Endothelial cell of umbilical vein (primary cell): ENCODE measurements at places on chromosomes 7 and 10. TPM values are rescaled to one million over a fixed set of nuclear protein-coding genes. Genes with fewer than 3 reads are reported as not detected.

PRLHR gene
- not detected in 2 replicates for total RNA-seq

ZNF438 gene
- 11.2 and 15.1 TPM in 2 replicates for total RNA-seq

NUPR2 gene
- total RNA-seq = not detected in 2 replicates

ATRNL1 gene
- total RNA-seq = not detected in 2 replicates

CYP3A5 gene
- total RNA-seq = not detected in 2 replicates

SPDYE2B gene
- total RNA-seq = not detected in 2 replicates

LIPF gene
- not detected in 2 replicates for total RNA-seq

RPEL1 gene
- not detected in 2 replicates for total RNA-seq

ELMO1 gene
- 23.5 and 30.6 TPM in 2 replicates for total RNA-seq

TSPAN33 gene
- total RNA-seq = 0.16 TPM in 1 of 2 replicates, not detected in the other

FFAR4 gene
- total RNA-seq = not detected in 2 replicates

ETV1 gene
- total RNA-seq = 16.6 and 18.7 TPM in 2 replicates

TMEM209 gene
- total RNA-seq = 11.6 and 16.6 TPM in 2 replicates
